Breast epithelium (tissue), 4 donors: ENCODE measurements at places on chromosomes 5 and 9. TPM values are rescaled to one million over a fixed set of nuclear protein-coding genes. Genes with fewer than 3 reads are reported as not detected.
A peak's percentile ranks its signal among the peaks of the same experiment; 100 is the strongest.

DNA sequence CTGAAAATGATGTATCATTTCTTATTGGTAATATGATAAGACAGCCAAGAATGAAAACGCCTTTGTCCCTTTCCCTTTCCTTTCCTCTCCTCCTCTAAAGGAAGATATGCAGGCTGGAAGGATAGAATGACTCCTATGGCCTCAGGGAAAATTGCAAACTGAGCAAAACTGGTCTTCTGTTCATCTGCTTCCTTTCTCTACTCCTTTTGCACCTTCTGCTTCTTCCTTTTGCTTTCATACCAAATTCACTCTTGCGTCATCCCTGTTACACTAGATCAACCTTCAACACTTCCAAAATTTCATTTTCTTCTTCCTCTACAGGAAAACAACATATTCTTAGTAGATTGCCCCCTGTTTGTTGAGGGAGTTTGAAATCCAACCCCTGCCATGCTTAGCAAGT is 234.1 kb downstream of the ADAMTS6 start:
- no peak for DNase-seq

SPINK13 gene
- not detected for total RNA-seq

CD72 gene
- 3.6 TPM for total RNA-seq

- peak; percentile 74 for DNase-seq
Measured at GRCh38 chr9:124835026-124835557, 18.2 kb upstream of the WDR38 start.

GRCh38 chr5:97097326-97098230 is 44.8 kb downstream of the LIX1 start:
- DNase-seq, result no peak

SAXO1 gene
- 0.29 TPM for total RNA-seq

HEMGN gene
- total RNA-seq, result not detected

CAMK4 gene
- total RNA-seq, result 1.4 TPM

SPRY4 gene
- total RNA-seq, result 14.5 TPM

DNA sequence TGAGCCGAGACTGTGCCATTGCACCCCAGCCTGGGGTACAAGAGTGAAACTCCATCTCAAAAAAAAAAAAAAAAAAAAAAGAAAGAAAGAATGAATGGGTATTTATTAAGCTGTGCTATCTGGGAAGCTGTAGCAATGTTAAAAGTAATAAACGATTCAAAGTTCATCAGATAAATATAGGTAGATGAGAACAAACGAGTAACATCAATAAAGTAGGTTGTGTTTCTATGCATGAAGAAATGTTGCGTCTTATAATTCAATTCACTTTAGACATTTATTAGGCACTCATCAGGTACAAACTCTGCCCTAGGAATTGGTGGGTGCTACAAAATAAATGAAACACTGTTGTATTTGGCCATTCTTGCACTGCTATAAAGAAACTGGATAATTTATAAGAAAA is 36.8 kb downstream of the C9orf57 start:
- no peak for DNase-seq

DNA sequence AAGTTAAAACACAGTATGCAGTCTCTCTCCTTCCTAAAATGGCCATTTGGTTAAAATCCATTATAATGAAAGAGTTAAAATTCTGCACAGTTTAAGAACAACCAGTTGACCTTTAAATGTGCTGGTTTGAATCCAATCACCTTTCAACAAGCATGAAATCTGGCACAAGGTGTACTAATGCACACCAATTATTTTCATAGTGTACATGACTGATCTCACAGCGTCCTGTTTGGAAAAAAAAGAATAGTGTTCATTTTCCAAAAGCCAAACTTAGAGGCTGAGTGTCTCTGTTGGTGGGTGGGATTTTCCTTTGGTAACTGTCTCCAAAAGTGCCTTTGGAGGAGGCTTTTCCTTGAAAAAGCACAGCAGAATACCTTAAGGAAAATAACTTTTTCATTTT is 180.6 kb downstream of the DEPDC1B start:
- no peak for DNase-seq

DNA sequence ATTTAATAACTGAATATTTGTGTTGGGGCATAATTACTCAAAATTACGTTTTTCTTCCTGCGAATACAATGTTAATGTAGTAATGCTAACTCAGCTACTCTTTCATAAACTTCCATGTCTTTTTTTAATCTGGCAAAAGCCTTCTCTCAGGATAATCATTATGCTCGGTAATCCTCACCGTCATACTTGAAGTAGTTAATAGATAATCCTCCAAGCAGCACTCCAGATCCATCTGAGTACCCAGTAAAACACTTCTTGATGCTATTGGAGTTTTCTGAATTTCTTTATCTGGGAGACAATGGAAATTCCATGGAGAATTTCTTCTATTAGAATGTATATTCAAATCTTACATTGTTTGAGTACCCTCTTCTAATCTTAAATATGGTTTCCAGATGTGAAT is 34.3 kb downstream of the PARP8 start:
- DNase-seq, result no peak
